ENCODE measurements at places on chromosomes 1 and 21. TPM values are rescaled to one million over a fixed set of nuclear protein-coding genes. Genes with fewer than 3 reads are reported as not detected.
A peak's percentile ranks its signal among the peaks of the same experiment; 100 is the strongest.

DNA sequence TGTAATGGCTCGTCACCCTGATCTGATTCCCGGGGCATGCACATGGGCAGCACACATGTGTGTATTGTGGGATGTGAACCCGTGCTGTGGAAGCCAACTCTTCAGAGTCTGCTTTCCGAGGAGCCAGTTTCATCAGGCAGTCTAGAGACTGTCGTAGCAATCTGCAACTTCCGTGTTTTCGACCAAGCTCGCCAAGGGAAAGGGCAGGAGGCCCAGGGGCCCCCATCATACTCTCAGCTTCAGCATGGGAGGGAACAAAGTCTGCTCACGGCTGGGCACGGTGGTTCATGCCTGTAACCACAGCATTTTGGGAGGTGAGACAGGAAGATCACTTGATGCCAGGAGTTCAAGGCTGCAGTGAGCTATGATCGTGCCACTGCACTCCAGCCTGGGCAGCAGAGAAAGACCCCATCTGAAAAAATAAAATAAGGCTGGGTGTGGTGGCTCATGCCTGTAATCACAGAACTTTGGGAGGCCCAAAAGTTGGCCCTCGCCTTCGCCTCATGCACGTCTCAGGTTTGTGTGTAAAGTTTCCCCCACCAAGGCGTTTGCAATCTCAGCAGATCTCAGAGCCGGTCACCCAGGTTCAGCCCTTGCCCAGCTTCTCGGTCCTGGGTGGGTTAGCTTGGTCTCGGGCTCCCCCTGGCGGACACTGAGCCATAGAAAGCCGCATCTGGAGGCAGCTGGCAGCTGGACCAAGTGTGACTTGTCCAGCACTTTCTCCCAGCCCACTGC lies 48.5 kb upstream of the SLC25A33 start:
- no peak overlapping the region for H3K4me3 ChIP-seq
- no peak overlapping the region for H3K27ac ChIP-seq
- H3K36me3 ChIP-seq: no peaks in the 10 kb centered on the region
- peak; percentile 87 for DNase-seq
- H3K4me1 ChIP-seq: peaks cover 8% of the 10 kb centered on the region

The NBPF20 gene
- 5.2 TPM for total RNA-seq

The GREM2 gene
- not detected for total RNA-seq

DNA sequence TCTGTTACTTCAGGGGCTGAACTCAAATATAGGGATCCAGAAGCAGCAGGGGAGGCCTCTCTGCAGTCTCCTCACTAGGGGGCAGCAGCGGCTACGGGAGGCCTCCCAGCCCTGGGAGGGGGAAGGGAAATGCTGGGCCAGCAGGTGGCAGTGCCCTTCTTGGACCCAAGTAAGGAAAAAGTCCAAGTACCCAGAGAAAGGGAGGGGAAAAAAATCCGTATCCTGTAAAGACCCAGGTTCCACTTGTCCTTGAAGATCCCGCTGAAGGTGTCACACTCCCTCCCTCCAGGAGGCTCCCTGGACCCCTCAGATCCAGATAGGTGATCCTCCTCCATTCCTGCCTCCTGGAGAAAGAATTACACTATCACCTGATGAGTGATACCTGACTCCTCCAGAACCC lies 14.1 kb upstream of the NUAK2 start:
- no peak overlapping the region for H3K4me3 ChIP-seq
- peak; percentile 93 for DNase-seq
- H3K36me3 ChIP-seq: no peaks in the 10 kb centered on the region
- H3K4me1 ChIP-seq: no peaks in the 10 kb centered on the region
- no peak overlapping the region for H3K27ac ChIP-seq

The PRELP gene
- total RNA-seq: not detected

The MIXL1 gene
- not detected for total RNA-seq

GRCh38 chr1:145997718-145998023 lies 1.3 kb upstream of the TXNIP start:
- no peak overlapping the region for H3K27ac ChIP-seq
- no peaks in the 10 kb centered on the region for H3K27me3 ChIP-seq
- peaks cover 47% of the 10 kb centered on the region for H3K4me1 ChIP-seq
- H3K4me3 ChIP-seq: peak overlapping the region; percentile 99
- peaks cover 30% of the 10 kb centered on the region for H3K36me3 ChIP-seq

DNA sequence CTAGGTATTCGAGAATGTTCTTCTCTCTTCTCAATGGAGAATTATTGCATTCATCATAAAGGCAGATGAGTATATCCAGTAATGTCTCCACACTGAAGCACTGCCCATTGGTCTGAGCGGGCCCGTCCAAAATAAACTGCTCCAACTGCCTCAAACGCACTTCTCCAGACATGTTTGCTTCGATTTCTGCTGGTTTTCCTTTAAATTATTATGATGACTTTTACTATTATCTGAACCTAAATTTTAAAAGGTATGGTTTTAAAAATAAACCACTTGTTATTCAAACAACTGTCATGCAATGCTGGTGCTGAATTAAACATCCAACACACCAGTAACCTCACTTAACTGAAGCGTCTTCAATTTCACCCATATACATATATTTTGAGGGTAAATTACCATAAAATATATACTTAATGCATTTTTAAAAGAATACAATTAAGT lies 1.3 kb downstream of the CDC42BPA start:
- no peak overlapping the region for H3K27ac ChIP-seq
- DNase-seq: peak; percentile 55
- H3K4me3 ChIP-seq: peak overlapping the region; percentile 72
- H3K27me3 ChIP-seq: no peaks in the 10 kb centered on the region
- no peaks in the 10 kb centered on the region for H3K36me3 ChIP-seq

The CD160 gene
- total RNA-seq: not detected

The OR2AK2 gene
- total RNA-seq: not detected

The BTBD19 gene
- 4.3 TPM for total RNA-seq

The ERICH3 gene
- total RNA-seq: not detected

DNA sequence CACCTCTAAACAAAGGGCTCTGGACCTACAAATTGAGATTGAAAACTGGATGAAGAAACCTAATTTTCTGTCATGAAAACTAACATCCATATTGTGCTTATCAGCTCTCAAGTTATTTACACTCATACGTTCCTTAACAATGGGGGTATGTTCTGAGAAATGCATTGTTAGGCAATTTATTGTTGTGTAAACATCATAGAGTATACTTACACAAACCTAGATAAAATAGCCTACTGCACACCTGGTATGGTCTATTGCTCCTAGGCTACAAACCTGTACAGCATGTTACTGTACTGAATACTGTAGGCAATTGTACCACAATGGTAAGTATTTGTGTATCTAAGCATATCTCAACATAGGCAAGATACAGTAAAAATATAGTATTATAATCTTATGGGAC lies 191.4 kb downstream of the TM2D1 start:
- H3K4me1 ChIP-seq: peaks cover 11% of the 10 kb centered on the region
- H3K36me3 ChIP-seq: no peaks in the 10 kb centered on the region
- no peak for DNase-seq
- no peak overlapping the region for H3K4me3 ChIP-seq
- H3K27me3 ChIP-seq: no peaks in the 10 kb centered on the region

GRCh38 chr1:47230692-47231300 lies 1.2 kb downstream of the TAL1 start:
- H3K4me1 ChIP-seq: no peaks in the 10 kb centered on the region
- H3K4me3 ChIP-seq: no peak overlapping the region
- DNase-seq: no peak
- no peak overlapping the region for H3K27ac ChIP-seq

DNA sequence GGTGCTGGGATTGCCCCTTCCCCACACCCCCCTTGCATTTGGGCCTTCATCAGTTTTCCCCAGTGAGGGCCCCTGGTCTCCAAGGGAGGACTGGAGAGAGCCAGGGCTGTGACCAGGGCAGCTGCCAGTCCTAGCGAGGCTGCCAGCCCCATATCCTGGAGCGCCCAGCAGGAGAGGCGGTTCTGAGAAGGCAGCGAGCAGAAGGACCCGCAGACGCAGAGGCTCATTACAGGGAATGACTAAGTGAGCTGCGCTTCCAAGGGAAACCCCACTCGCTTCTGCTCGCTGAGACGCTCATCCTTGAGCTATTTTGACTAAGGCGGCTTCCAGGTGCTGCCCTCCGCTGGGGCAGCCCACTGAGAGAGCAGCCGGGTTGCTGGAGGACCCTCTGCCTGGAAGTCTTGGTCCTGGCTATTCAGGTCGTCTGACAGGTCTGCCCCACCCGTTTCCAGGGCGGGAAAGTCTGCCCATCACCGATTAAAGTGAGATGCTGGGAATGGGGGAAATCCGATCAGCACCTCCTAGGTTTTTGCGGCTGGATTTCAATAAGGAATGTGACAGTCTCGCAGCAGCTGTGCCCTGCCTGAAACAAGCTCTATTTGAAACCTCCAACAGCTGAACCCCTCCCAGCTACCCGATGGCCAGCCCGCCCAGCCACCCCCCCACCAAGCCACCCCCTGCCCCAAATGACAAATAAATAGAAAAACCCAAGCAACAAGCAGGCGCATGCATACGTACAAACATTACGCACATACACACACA lies 2.8 kb downstream of the KCNN3 start:
- DNase-seq: peak; percentile 79
- peaks cover 33% of the 10 kb centered on the region for H3K27me3 ChIP-seq
- H3K4me3 ChIP-seq: peak overlapping the region; percentile 20
- no peaks in the 10 kb centered on the region for H3K36me3 ChIP-seq

The FCAMR gene
- not detected for total RNA-seq

- no peak overlapping the region for H3K4me3 ChIP-seq
- H3K27me3 ChIP-seq: no peaks in the 10 kb centered on the region
- peaks cover 16% of the 10 kb centered on the region for H3K36me3 ChIP-seq
- H3K27ac ChIP-seq: no peak overlapping the region
- DNase-seq: no peak
These were observed 82.4 kb upstream of the CD1D start for GRCh38 chr1:158098256-158098655.

DNA sequence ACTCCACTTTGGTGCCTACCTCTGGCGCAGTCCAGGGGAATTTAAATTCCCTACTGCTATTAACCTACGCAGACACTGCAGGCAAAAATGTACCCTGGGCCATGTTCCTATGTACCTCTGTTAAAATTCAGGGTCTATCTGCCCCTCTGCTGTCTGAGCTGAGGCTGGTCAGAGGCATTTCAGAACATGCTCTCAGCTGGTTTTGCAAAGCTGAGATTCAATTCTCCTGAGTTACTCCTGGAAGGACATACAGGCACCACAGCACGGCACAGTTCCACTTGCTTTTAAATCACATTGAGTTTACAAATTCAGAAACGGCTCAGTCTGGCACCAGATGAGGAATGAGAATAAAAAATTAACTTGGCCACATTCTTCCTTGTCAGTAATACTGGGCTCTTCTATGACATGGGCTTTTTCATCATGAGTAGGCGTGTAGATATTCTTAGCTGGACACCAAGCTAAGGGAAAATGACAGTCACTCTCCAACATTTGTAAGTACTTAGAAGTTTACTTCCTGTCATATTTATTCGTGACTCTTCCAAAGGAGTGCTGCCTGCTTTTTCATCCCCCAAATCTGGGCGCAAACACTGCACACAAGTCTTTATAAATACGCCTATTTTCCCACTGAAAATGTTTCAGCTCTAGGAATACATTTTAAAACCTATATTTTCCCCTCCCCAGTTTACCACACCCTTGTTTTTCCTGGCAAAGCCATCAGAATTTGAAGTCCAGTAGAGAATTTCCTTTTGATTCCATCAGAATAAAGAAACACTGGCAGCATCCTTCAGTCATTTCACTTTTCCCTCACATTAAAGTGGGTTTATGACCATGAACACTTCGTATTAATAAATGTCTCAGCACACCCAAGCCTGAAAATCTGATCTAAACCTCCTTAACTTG lies 1.9 kb downstream of the C1orf198 start:
- no peak overlapping the region for H3K27ac ChIP-seq
- no peak for DNase-seq
- H3K4me1 ChIP-seq: peaks cover 41% of the 10 kb centered on the region
- no peaks in the 10 kb centered on the region for H3K36me3 ChIP-seq

The DNASE2B gene
- total RNA-seq: not detected

- H3K36me3 ChIP-seq: no peaks in the 10 kb centered on the region
- H3K27ac ChIP-seq: no peak overlapping the region
- DNase-seq: no peak
- H3K4me1 ChIP-seq: peaks cover 54% of the 10 kb centered on the region
These were observed 5.6 kb downstream of the FAM20B start for GRCh38 chr1:179031284-179031683.

The ATP1A4 gene
- total RNA-seq: 0.04 TPM

The RAB7B gene
- not detected for total RNA-seq

GRCh38 chr21:38475519-38475918 lies 22.8 kb downstream of the ERG start:
- no peak for DNase-seq
- no peak overlapping the region for H3K4me3 ChIP-seq
- no peaks in the 10 kb centered on the region for H3K36me3 ChIP-seq
- no peaks in the 10 kb centered on the region for H3K27me3 ChIP-seq
- no peaks in the 10 kb centered on the region for H3K4me1 ChIP-seq

- no peak overlapping the region for H3K27ac ChIP-seq
- H3K4me1 ChIP-seq: no peaks in the 10 kb centered on the region
- DNase-seq: no peak
These were observed 30.3 kb downstream of the NHLH2 start for GRCh38 chr1:115810609-115811008.

- H3K36me3 ChIP-seq: no peaks in the 10 kb centered on the region
- no peak overlapping the region for H3K27ac ChIP-seq
- no peak overlapping the region for H3K4me3 ChIP-seq
- peak; percentile 83 for DNase-seq
These were observed 48.3 kb upstream of the C1orf174 start for GRCh38 chr1:3948344-3948743.

GRCh38 chr21:14541841-14542490 lies 4.1 kb downstream of the SAMSN1 start:
- no peak for DNase-seq
- H3K36me3 ChIP-seq: no peaks in the 10 kb centered on the region
- no peak overlapping the region for H3K27ac ChIP-seq
- H3K4me1 ChIP-seq: no peaks in the 10 kb centered on the region
- H3K27me3 ChIP-seq: no peaks in the 10 kb centered on the region
- H3K4me3 ChIP-seq: no peak overlapping the region

The MX2 gene
- total RNA-seq: 0.46 TPM

DNA sequence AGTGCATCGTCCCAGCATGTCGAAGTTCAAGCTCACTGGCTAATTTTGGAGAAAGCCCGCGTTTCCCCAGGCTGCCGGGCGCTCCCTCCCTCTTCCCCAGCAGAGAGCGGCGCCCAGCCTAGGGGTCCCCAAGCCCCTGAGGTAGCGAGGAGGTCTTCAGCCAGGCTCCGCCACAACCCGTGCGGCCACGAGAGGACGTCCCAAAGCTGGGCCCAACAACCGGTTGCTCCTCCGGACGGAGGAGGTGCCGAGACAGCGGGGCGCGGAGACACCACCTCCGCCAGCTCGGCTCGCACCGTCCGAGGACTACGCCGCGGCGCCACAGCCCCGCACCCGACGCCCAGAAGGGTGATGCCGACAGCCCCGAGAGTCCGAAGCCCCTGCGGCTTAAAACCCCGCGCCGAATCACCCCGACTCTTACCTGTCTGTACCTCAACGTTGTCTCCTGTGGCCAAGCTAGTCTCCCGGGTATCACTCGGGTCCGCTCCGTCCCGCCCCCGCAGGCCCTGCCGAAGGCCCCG lies at the start of gene DENND2C:
Gene DENND2C, minus strand, starts transcription at position 488 of the 521 bp plus-strand sequence. CDS start 44,065 bp downstream, outside the sequence.
- peak within 1 kb of the TSS; percentile 85 for H3K4me3 ChIP-seq
- peak within 1 kb of the TSS; percentile 80 for H3K27ac ChIP-seq
- DNase-seq: no peak
- 0 out of 2 replicates have a peak, but pooled peaks cover 1% of the 10 kb centered on the region for H3K27me3 ChIP-seq
